ENCODE measurements at places on chromosomes 13 and 19.

GRCh38 chr19:16075430-16076153 lies 703 bp upstream of the TPM4 start:
- DNase-seq = no peak

GRCh38 chr13:78393286-78394142 lies 209.8 kb downstream of the POU4F1 start:
- DNase-seq = no peak

DNA sequence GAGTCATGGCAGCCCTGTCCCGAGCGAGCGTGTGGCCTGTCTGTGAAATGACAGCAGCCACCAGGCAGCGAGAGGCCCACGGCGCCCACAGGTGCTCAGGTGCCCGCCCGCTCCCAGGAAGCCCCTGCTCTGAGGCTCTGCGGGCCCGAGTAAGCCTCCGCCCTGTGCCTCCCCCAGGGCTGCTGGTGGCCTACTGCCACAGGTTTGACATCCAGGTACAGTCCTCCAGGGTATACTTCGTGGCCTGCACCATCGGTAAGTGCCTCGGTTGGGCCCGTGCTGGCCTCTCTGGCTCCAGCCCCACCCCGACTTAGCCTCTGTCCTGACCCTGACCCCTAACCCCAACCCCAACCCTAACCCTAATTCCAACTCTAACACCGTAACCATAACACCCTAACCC lies 15.0 kb upstream of the TMPRSS9 start:
- DNase-seq = no peak

DNA sequence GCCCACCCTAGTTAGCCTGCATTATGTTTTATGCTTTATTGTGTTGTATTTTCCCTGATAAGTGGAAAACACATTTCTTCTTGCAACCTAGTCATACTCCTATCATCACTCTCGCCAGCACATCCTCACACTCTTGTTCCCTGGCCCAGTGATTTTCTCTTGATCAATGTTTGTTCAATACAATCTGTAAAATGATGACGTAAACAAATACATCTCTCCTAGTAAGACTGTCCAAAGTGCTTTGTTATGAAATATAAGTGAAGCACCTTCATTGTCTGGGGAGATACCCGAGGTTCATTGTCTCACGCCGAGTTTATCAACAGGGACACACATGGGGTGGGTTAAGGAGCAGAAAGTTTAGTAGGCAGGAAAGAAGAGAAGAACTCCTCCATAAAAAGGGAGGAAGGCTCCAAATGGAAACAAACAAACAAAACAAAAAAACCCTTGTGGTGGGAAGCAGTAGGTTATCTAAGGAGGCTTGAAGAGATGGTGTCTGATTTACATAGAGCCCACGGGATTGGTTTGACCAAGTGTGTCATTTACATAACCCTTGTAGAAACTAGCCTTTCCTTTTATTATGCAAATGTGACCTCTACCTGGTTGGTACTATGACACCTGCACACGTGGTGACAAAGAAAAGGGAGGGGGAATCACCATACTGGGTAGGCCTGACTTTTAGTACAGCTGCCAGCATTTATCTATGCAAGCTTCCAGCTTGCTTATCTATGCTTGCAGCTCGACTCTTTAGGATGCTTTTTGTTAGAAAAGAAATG lies 1317.9 kb upstream of the SPRY2 start:
- no peak for DNase-seq
